ENCODE measurements at places on chromosomes 12 and 14.
A peak's percentile ranks its signal among the peaks of the same experiment; 100 is the strongest.

- no peak for DNase-seq
These were observed 198.2 kb downstream of the BTG1 start for GRCh38 chr12:91947459-91947858.

DNA sequence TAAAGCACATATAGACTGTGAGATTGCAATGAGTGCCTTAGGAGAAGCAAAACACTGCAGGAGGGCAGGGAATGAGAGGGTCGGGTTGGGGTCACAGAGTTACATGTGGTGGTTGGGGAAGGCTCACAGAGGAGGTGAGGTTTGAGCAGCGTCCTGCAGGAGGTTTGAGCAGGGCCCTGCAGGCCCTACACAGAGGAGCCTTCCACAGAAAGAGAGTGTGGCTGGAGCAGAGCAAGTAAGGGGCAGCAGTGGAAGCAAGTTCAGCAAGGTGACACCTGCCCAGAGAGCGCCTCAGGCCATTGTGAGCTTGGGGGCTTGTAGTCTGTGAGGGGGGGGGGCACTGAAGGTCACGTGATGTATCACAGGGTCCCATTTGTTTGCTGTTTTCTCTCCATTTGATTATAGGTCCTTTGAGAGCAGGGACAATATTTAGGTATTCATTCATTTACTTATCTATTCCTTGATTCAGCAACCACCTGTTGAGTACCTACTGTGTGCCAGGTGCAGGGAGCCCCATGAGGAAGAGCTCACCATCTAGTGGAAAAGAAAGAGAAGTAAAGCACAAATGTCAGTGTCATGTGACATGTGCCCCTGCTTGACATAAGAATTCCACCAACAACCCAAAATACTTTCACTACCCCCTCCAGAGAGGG is 56.6 kb downstream of the GALNT16 start:
- no peak for DNase-seq

DNA sequence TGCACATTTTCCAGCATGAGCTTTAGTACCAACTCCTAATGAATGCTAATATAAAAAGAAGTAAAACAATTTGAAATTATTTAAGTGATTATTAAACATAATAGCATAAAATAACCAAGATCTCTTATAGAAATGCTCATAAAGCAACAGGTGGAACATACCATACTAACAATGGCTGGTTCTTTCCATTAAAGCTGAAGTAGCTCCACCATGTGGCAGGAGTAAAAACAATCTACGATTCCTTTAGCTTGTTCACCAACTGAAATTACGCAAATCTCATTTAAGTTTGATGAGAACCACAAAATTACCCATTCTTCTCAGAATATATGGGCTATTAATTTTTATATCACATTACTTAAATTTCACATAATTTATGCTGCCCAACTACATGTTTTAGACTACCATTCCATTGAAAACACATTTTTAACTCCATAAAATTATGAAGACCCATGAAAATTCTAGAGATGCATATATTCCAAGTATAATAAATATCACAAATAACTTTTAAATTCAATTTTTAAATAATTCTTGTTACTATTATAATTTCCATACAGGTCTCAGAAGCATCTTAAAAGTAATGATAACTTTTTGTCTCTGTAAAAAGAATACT is 213.6 kb downstream of the DAD1 start:
- DNase-seq: peak; percentile 27

- no peak for DNase-seq
These were observed 237.1 kb downstream of the SLC41A2 start for GRCh38 chr12:104721039-104721405.

DNA sequence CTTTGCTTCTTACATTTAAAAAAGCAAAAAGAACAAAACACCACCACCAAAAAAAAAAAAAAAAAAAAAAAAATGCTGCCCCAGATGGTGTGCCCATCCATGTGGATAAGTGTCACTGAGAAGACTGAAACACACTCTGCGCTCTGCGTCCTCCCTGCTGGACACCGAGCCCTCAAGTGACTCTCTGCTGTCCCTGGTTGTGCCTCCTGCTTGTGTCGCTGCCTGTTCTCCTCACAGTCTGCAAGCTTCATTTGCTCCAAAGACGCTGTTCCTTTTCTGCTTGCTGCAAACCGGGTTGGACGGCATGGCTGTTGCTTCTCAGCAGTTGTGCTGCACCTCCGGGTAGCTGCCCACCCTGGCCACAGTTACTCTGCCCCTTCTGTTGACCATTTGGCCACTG is 276.2 kb upstream of the ATP2B1 start:
- no peak for DNase-seq

DNA sequence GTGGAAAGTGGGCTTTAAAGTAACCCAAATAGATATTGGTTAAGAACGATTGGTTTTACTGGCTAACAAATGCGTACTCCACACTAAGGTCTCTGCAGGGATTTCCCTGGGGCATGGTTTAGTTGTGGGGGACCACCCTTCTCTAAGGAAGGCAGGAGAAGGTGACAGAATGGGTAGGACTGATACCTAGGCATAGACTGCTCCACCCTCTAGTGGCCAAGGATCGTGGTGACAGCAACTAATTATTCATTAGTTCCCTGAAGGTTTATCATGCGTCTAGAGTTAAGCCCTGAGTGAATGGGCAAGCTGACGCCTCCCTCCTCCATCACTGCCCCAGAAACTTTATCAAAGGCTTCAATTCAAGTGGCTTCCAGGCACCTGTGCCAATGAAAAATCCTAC is 9.1 kb downstream of the FAM181A start:
- DNase-seq: peak; percentile 89

GRCh38 chr12:50676756-50677155 is 87.1 kb upstream of the ATF1 start:
- no peak for DNase-seq

GRCh38 chr12:26833743-26834490 is 923 bp upstream of the ITPR2 start:
- DNase-seq: no peak

DNA sequence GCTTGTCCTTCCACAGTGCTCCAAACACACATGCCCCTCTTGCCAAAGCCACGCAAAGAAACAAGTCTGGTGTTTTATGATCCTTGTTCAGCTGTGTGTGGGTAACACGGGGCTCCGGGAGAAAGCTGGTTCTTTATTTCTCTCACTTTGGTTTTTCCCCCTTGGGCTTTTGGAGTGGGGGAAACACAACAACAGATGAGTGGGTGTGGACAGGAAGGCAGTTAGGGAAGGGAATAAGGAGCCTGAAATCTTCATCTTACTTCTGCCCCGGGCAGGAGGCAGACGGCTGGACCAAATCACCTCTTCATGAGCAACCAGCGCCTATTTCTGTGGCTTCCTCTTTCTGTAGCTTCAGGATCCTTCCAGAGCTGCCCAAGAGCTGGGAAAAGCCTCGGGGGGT is 218.5 kb downstream of the PHETA1 start:
- DNase-seq: no peak

DNA sequence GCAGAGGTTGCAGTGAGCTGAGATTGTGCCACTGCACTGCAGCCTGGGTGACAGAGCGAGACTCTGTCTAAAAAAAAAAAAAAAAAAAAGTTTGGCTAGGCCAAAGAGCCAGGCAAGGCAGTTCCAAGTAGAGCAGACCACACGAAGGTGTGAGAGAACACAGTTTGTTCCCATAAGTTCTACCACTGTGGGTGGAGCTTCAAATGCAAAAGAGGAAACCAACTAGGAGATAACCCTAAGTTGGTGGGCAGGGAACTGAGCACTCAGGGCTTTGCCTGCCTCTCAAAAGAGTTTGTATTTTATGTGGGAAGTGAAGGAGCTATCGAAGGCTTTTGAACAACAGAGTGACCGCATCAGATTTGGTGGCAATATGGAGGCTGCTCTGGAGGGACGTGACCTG is 15.1 kb downstream of the SOCS2 start:
- no peak for DNase-seq

DNA sequence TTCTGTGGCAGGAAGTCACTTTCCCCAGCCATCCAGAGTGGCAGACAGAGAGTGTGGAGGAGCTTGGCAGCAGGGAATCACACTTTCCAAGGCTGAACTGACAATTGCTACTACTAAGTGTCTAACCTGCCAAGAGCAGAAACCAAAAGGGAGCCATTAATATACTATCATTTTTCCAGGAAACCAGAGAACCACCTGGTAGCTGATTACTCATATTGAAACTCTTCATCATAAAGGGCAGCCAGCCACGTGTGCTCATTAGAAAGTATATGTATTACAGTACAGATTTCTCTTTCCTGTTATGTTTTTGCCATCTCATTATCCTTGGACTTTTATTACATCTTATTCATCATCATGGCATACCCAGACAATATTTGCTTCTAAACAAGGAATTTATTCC is 374.9 kb downstream of the GXYLT1 start:
- no peak for DNase-seq

GRCh38 chr12:40110586-40110985 is 4.7 kb upstream of the SLC2A13 start:
- no peak for DNase-seq

DNA sequence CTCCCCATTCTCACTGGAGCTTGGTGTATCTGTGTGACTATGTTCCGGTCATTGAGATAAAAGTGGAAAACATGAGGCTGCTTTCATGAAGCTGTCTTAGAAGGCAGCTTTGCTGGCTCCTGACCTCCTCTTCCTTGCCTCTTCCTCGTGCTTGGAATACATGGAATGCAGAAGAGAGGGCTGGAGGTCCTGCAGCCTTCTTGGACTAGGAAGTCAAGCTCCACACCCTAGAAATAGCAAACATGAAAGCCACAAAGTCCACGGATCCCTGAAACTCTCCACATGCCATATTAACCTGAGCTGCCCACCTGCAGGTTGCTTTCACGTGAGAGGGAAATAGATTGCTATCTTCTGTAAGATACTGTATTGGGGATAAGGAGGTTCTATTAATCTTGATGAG is 51.0 kb downstream of the FZD10 start:
- no peak for DNase-seq

GRCh38 chr12:43226151-43226550 is 325.9 kb downstream of the ADAMTS20 start:
- no peak for DNase-seq

DNA sequence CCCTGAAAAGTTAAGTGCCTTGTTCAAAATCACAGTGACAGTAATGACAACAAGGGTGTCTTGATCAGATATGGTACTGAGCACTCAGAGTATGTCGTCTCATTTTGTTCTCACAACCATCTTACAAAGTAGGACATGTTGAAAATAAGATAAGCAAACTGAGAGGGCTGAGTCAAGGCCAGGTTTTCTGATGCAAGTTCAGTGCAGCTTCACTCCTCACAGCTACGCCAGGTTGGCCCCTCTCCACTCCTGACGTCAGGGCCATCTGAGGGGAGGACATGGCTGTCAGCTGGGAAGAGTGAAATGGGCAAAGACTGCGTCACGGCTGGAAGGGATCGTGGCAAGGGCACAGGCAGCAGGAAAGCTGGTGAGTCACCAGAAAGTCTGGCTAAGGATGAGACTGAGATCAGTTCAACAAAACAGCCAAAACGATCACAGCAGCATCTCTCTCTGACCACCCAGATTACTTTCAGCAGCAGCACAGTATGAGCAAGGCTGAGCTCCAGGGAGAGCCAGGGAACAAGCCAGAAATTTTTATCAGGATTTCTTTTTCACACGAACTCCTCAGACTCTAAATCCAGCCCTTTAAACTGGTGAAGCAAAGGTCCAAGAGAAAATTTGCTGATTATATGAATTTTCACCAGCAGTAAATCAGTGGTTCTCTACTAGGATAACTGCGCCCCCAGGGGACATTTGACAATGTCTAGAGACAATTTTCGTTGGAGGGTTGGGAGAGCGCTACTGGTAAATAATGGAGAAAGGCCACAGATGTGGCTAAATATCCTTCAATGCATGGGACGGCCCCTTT is 297.9 kb upstream of the AMIGO2 start:
- DNase-seq: no peak

DNA sequence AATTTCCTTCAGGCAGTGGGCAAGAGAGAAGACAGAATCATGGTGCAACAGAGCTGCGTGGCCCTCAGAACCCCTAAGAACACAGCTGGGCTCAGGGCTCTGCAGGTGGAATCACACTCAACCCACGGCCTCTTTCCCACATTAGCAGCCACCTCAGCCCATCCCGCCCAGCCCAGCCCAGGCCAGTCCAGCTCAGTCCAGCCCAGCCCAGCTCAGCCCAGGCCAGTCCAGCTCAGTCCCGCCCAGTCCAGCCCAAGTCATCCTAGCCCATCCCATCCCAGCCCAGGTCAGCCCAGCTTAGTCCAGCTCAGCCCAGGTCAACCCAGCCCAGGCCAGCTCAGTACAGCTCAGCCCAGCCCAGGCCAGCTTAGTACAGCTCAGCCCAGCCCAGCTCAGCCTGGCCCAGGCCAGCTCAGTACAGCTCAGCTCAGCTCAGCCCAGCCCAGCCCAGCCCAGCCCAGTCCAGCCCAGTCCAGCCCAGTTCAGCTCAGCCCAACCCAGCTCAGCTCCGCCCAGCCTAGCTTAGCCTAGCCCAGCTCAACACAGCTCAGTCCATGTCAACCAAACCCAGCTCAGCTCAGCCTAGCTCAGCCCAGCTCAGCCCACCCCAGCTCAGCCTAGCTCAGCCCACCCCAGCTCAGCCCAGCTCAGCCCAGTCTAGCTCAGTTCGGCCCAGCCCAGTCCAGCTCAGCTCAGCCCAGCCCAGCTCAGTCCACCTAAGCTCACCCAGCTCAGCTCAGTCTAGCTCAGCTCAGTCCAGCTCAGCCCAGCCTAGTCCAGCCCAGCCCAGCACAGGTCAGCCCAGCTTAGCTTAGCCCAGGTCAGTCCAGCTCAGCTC is 183.1 kb downstream of the TMEM121 start:
- no peak for DNase-seq

DNA sequence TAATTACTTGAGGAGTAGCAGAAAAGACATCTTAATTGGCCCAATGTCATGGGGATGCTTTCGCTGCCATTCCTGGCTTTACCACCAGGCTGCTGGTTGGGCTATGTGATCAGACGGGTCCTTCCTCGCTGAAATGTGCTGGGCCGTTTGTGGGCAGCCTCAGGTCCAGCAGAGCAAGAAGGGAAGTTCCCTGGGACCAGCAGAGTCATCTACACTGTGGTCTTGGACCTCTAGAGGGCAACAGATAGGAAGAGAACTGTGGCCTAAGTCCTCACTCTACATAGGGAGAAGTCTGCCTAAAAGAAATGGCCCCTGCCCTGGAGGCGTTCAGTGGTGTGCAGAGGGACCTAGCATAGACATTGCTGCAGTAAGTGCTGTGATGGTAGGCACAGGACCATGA is 10.9 kb downstream of the EVL start:
- DNase-seq: no peak

GRCh38 chr12:109772622-109773321 is 59.1 kb downstream of the FAM222A start:
- DNase-seq: no peak

GRCh38 chr12:115060477-115061168 is 376.6 kb upstream of the TBX3 start:
- DNase-seq: no peak

GRCh38 chr12:54977155-54977554 is 7.4 kb downstream of the TESPA1 start:
- DNase-seq: no peak

DNA sequence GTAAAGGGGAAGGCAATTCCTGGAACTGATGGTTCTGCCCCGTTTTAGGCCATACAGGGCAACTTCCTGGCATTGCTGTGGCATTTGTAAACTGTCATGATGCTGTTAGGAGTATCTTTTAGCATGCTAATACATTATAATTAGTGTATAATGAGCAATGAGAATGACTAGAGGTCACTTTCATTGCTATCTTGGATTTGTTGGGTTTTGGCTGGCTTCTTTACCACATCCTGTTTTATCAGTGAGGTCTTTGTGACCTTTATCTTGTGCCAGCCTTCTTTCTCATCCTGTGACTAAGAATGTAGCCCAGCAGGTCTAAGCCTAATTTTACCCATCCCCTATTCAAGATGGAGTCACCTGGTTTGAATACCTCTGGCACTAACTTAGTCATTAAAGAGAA is 51.2 kb downstream of the TESPA1 start:
- no peak for DNase-seq
